Mesenteric fat pad (tissue), 1 donor: ENCODE measurements at places on chromosomes 1 and 21. TPM values are rescaled to one million over a fixed set of nuclear protein-coding genes. Genes with fewer than 3 reads are reported as not detected.

OR10J1 gene
- total RNA-seq = not detected

ACTL8 gene
- total RNA-seq = not detected

VPS13D gene
- total RNA-seq = 143 TPM

NPHS2 gene
- not detected for total RNA-seq

PKP1 gene
- 11.5 TPM for total RNA-seq

FCRLB gene
- 0.48 TPM for total RNA-seq

TSPEAR gene
- not detected for total RNA-seq

TMIGD3 gene
- 13.7 TPM for total RNA-seq

KIAA0040 gene
- total RNA-seq = 69.7 TPM
